ENCODE measurements at places on chromosomes 6 and 20. TPM values are rescaled to one million over a fixed set of nuclear protein-coding genes. Genes with fewer than 3 reads are reported as not detected.

ASIP gene
- 10.1 TPM for total RNA-seq

C2 gene
- 103 TPM for total RNA-seq

NCOA7 gene
- 12.9 TPM for total RNA-seq

C6orf141 gene
- total RNA-seq: not detected

LAMA2 gene
- total RNA-seq: 299 TPM

PNLDC1 gene
- total RNA-seq: not detected

GPR63 gene
- total RNA-seq: 1.4 TPM

EYA2 gene
- total RNA-seq: 0.44 TPM

GRCh38 chr6:99282479-99283062 lies 66.9 kb downstream of the FAXC start:
- no peaks in the 10 kb centered on the region for H3K27me3 ChIP-seq
- no peaks in the 10 kb centered on the region for H3K4me1 ChIP-seq
- no peaks in the 10 kb centered on the region for H3K36me3 ChIP-seq
- no peak for DNase-seq
- H3K27ac ChIP-seq: no peak overlapping the region

DNA sequence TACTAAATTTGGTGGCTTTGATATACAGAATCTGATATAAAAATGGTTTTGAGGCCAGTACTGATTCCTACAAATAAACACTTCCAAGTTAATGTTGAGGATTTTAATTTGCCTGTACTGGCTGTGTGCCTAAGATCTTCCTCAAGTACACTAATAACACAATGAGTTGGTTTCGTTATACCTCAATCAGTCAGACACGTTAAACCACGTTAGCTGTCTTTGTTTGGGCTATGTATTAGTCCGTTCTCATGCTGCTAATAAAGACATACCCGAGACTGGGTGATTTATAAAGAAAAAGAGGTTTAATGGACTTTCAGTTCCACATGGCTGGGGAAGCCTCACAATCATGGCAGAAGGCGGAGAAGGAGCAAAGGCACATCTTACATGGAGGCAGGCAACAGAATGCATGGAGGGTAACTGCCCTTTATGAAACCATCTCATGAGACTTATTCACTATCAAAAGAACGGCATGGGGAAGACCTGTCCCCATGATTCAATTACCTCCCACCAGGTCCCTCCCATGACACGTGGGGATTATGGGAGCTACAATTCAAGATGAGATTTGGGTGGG lies 46.2 kb downstream of the NT5E start:
- peaks cover 2% of the 10 kb centered on the region for H3K36me3 ChIP-seq
- H3K27ac ChIP-seq: no peak overlapping the region
- no peaks in the 10 kb centered on the region for H3K27me3 ChIP-seq
- no peak for DNase-seq
- H3K4me1 ChIP-seq: no peaks in the 10 kb centered on the region
- no peak overlapping the region for H3K4me3 ChIP-seq

DNA sequence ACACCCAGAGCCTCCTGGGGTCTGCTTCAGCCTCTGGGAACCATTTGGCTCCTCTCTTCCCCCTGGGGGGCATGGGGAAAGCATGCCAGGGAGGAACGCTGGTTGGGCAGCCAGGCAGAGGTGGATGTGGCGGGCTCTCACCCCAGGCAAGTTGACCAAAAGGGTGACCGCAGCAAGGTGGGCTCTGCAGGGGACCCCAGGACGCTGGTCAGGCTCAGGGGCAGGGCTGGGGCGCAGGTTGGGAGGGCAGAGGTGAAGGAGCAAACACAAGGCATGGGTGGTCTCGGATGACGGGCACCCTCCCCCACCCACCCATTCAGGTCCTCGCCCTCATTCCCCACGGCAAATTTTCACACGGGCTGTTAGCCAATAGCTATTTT lies 30.2 kb upstream of the MRGBP start:
- no peaks in the 10 kb centered on the region for H3K36me3 ChIP-seq
- H3K4me3 ChIP-seq: no peak overlapping the region
- DNase-seq: peak; percentile 36
- H3K4me1 ChIP-seq: no peaks in the 10 kb centered on the region

GRCh38 chr20:54515793-54516628 lies 40.6 kb downstream of the DOK5 start:
- no peak overlapping the region for H3K4me3 ChIP-seq
- no peak for DNase-seq
- no peak overlapping the region for H3K27ac ChIP-seq

DNA sequence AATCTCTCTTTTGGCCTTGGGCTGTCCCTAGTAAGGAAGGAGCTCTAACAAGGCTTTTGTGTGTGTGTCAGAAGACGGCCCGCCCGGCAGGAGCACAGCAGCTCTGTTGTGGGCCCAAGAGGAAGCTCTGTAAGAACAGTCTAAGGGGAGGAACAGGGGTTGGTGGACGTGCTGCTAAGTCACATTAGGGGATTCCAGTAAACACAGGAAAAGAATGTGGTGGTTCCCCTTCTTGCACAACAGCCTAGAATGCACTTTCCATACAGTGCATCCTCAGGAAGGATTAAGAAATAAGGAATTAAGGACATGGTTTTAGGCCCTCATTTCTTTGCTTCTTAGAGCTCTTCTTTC lies 114.5 kb downstream of the RNF144B start:
- peak; percentile 77 for DNase-seq
- H3K4me3 ChIP-seq: no peak overlapping the region
- no peaks in the 10 kb centered on the region for H3K36me3 ChIP-seq
- no peaks in the 10 kb centered on the region for H3K27me3 ChIP-seq
- peaks cover 5% of the 10 kb centered on the region for H3K4me1 ChIP-seq

GRCh38 chr20:12047838-12048432 lies 130.2 kb downstream of the BTBD3 start:
- no peaks in the 10 kb centered on the region for H3K4me1 ChIP-seq
- H3K27ac ChIP-seq: no peak overlapping the region
- no peaks in the 10 kb centered on the region for H3K36me3 ChIP-seq
- DNase-seq: no peak
- H3K4me3 ChIP-seq: no peak overlapping the region
- H3K27me3 ChIP-seq: no peaks in the 10 kb centered on the region

- peaks cover 11% of the 10 kb centered on the region for H3K4me1 ChIP-seq
- H3K4me3 ChIP-seq: no peak within 1 kb of the TSS
- H3K27ac ChIP-seq: no peak within 1 kb of the TSS
- no peaks in the 10 kb centered on the region for H3K27me3 ChIP-seq
Observed at GRCh38 chr6:168078943-168079405, at the start of gene FRMD1. TSS of gene FRMD1 (minus strand) at chr6:168079212. CDS start at chr6:168079094, 118 bp downstream.

- DNase-seq: no peak
- no peaks in the 10 kb centered on the region for H3K27me3 ChIP-seq
- no peak overlapping the region for H3K27ac ChIP-seq
- no peak overlapping the region for H3K4me3 ChIP-seq
- no peaks in the 10 kb centered on the region for H3K36me3 ChIP-seq
Observed at GRCh38 chr6:119535332-119535731, 185.8 kb upstream of the MAN1A1 start.

DNA sequence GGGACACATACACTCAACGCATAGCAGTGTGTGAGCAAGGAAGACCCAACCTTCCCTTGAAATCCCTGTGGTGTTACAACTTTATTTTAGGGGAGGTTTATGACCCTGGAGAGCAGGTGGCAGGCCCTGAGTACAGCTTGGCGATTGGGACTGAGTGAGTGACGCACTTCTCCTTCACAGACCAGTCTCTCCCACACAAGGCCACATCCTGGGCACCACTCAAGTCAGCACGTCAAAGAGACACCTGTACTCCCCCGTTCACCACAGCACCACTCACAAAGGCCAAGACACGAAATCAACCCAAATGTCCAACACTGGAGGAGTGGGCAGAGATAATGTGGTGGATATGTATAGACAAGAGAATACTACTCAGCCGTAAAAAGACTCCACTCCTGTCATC lies 57.0 kb upstream of the FRMD1 start:
- no peak for DNase-seq
- H3K27ac ChIP-seq: no peak overlapping the region
- no peaks in the 10 kb centered on the region for H3K4me1 ChIP-seq
- H3K36me3 ChIP-seq: no peaks in the 10 kb centered on the region

- no peaks in the 10 kb centered on the region for H3K36me3 ChIP-seq
- no peaks in the 10 kb centered on the region for H3K4me1 ChIP-seq
- H3K27me3 ChIP-seq: no peaks in the 10 kb centered on the region
Observed at GRCh38 chr6:69933239-69933638, 66.9 kb downstream of the COL19A1 start.

- H3K27me3 ChIP-seq: no peaks in the 10 kb centered on the region
- H3K36me3 ChIP-seq: no peaks in the 10 kb centered on the region
- no peak overlapping the region for H3K27ac ChIP-seq
- H3K4me3 ChIP-seq: peak overlapping the region; percentile 98
Observed at GRCh38 chr6:166954118-166954713, 2.1 kb downstream of the RNASET2 start.

GRCh38 chr6:84227434-84228197 lies at the start of gene CEP162:
TSS of gene CEP162 (minus strand) at chr6:84227643. CDS start at chr6:84226393, 1,250 bp downstream.
- H3K27me3 ChIP-seq: no peaks in the 10 kb centered on the region
- peak within 1 kb of the TSS; percentile 60 for H3K4me3 ChIP-seq
- peak; percentile 95 for DNase-seq
- H3K27ac ChIP-seq: peak within 1 kb of the TSS; percentile 97
- no peaks in the 10 kb centered on the region for H3K36me3 ChIP-seq

- H3K4me1 ChIP-seq: no peaks in the 10 kb centered on the region
- H3K27ac ChIP-seq: no peak overlapping the region
- no peak overlapping the region for H3K4me3 ChIP-seq
- no peak for DNase-seq
- H3K27me3 ChIP-seq: no peaks in the 10 kb centered on the region
- H3K36me3 ChIP-seq: no peaks in the 10 kb centered on the region
Observed at GRCh38 chr6:114541794-114542193, 199.0 kb upstream of the HS3ST5 start.

DNA sequence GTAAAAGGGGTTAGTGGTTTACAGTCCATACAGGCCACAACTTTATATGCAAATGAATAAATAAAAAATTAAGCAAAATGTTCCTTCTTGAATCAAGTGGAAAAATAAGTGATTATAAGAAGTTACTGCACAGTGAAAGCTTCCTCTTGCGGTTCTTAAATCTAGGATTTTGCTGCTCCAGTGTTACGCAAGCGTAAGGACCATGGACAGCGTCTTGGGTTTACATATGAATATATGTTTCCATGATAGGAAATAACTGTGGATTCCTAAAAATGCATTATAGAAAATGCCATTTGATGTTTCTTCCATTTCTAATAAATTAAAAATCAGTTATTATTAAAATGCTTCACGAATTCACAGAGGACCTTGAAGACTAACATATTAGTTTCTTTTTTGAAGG lies 176.6 kb upstream of the POU3F2 start:
- DNase-seq: no peak
- H3K36me3 ChIP-seq: no peaks in the 10 kb centered on the region
- H3K4me3 ChIP-seq: no peak overlapping the region
- H3K27ac ChIP-seq: no peak overlapping the region

DNA sequence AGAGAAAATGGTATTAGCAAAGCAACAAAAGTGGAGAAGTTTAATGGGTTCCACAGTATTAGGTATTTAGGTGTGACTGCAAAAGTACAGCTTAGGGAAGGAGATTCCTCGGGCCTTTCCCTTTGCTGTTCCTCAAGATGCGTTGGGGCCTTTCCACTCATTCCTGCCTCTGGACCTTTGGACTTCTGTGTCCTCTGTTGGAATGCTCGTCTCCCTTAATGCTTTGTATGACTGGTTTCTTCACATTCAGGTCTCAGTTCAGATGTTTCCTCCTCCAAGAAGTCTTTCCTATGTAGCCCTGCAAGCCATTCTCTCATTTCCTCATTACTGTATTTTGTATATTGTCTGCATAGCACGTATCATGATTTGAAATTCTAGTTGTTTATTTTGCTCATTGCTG lies 39.6 kb downstream of the CTNNBL1 start:
- peaks cover 48% of the 10 kb centered on the region for H3K4me1 ChIP-seq
- H3K36me3 ChIP-seq: no peaks in the 10 kb centered on the region
- no peak for DNase-seq

GRCh38 chr6:42176981-42177380 lies 3.8 kb downstream of the GUCA1A start:
- peaks cover 10% of the 10 kb centered on the region for H3K27me3 ChIP-seq
- H3K27ac ChIP-seq: no peak overlapping the region
- H3K36me3 ChIP-seq: no peaks in the 10 kb centered on the region
- DNase-seq: no peak
- no peaks in the 10 kb centered on the region for H3K4me1 ChIP-seq

DNA sequence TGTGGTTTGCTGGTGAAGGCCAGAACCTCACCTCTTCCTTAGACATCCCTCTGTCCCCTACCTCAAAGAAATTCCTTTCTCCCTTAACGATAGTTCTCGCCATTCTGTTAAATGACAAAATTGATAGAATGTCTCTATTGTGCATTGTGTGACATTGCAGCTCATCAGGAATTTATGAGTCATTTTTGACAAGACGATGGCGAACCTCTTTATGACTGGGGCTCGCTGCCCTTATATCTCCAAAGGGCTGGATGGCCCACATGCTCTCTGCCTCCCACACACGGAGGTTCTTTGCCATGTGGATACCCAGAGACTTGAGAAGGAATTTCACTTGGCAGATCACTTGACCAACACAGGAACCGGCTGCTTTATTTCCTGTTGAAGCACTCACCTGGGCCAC lies 66.8 kb upstream of the RPS6KA2 start:
- DNase-seq: no peak
- H3K4me3 ChIP-seq: no peak overlapping the region
- H3K27ac ChIP-seq: no peak overlapping the region

- no peak for DNase-seq
- H3K4me3 ChIP-seq: no peak overlapping the region
- H3K27ac ChIP-seq: no peak overlapping the region
- no peaks in the 10 kb centered on the region for H3K36me3 ChIP-seq
- peaks cover 6% of the 10 kb centered on the region for H3K4me1 ChIP-seq
- no peaks in the 10 kb centered on the region for H3K27me3 ChIP-seq
Observed at GRCh38 chr20:8183526-8183925, 51.5 kb downstream of the PLCB1 start.

DNA sequence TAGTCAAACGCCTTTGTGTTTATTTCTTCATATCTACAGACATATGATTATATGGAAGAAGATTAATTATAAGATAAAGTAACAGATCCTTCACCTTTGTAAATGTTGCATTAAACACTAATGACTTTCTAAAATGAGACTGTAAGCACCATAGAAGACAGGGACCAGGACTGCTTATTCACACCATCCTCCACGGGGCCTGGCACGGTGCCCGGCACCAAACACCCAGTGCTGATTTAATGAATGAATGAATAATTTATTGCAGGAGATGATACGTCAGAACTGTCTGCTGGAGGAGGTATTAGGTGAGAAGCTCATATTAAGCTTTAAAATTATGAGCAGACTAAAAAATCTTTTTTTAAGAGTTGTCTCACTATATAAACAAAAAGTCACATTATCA lies 88.3 kb downstream of the SLX4IP start:
- peaks cover 5% of the 10 kb centered on the region for H3K4me1 ChIP-seq
- peak overlapping the region; percentile 28 for H3K27ac ChIP-seq
- no peak for DNase-seq
- H3K36me3 ChIP-seq: no peaks in the 10 kb centered on the region

GRCh38 chr6:123888771-123889513 lies 85.3 kb downstream of the NKAIN2 start:
- no peaks in the 10 kb centered on the region for H3K36me3 ChIP-seq
- peak overlapping the region; percentile 69 for H3K27ac ChIP-seq
- no peak for DNase-seq
- H3K4me3 ChIP-seq: no peak overlapping the region
- H3K4me1 ChIP-seq: peaks cover 4% of the 10 kb centered on the region

Data from heart left ventricle (tissue), 16 donors.